Stimulated activated effector memory CD8-positive, alpha-beta T cell treated with anti-CD3 and anti-CD28 coated beads, Interleukin-12 subunit alpha, Interleukin-12 subunit beta, amount 100 ng/mL, for 72 hours (primary cell): ENCODE measurements at places on chromosomes 3 and 15.

DNA sequence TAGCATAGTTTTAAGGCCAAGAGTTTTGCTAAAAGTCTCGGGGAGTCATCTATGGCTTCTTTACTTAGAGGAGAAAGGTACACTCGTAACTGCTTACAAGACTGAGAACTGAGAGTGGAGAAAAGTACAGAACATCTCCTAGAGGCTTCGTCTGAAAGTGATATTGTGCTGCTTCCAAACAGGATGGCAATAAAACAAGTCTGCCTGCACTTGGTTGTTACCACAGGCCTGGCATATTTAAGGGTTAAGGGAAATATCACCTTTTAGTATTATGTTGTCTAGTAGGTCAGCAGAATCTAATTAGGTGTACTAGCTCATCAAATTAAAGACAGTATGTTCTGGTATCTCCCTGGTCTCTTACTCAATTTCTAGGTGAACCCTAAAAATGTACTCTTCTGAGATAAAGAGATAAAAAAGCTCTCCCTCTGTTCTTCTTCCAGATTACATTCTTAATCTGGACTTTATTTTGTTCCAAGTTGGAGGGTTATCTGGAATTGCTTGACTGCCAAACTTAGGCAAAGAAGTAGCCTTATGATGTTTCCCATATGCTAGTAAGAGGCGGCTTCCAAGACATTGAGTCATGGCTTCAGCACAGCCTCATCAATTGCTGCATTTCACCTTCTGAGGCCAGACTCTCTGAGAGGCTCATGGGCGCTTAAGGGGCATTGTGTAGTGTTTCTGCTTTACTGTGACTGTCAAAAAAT, 181.3 kb downstream of the LSAMP start:
- no peak for DNase-seq

GRCh38 chr3:126117786-126118185, 33.9 kb upstream of the SLC41A3 start:
- no peak for DNase-seq

GRCh38 chr15:44317423-44318058, 29.0 kb downstream of the GOLM2 start:
- no peak for DNase-seq

- DNase-seq = no peak
These were observed 20.4 kb upstream of the B4GALT4 start for GRCh38 chr3:119261055-119261454.

GRCh38 chr3:176097027-176097426, 1100.3 kb downstream of the TBL1XR1 start:
- no peak for DNase-seq

DNA sequence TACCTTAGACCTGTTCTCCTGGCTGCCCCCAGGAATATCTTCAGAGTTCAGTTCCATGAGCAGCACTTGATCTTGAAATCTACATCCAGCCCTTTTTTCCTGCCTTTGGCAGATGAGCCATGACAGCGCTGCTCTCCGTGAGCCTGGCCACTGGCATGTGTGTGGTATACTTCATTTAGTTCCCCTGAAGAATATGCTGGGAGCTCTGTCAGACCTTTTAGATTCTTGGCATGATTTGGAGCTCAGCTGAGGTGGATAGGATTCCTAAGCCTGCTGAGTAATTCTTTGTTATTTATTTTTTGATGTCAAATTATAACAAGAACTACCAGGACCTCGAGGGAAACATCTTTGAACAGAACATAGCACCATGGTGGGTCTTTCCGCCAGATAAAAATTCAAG, 121.7 kb downstream of the EDEM1 start:
- DNase-seq = no peak
